ENCODE measurements at places on chromosomes 2 and 18.

DNA sequence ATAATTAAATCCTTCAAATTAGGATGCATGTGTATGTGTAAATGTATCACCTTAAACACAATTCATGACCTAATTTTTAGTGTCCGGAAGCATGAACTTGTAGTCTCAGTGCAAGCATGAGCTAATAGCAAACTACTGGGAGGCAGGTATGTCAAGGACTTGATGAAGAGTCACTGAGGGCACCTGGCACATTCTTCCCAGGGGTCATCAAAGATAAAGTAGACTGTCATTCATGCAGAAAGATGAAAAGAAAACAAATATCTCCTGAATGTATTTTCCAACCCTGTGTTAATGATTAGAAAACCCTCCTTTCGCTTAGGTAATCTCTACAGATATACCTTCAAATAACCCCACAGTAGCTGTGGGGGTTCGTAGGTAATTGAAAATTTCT lies 234.9 kb downstream of the SOCS6 start:
- DNase-seq, result no peak

- DNase-seq, result no peak
These were observed 114.1 kb downstream of the NDUFA10 start for GRCh38 chr2:239910851-239911640.

DNA sequence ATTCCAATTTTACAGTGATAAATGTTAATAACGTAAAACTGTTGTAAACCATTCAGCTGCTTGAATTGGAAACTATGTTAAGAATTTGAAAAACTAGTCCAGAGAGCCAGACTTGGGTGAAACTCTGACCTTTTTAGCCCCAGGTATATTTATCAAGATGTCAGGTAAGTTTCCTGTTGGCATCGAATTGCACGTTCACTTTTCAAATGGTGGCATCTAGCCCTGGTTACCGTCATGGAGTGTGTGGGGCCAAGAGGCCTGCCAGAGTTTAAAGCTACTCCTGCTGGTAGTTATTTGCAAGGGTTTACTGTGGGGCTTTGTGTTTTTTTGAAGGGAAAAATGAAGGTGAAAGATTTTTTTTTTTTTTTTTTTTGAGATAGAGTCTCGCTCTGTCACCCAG lies 109.9 kb downstream of the WDSUB1 start:
- DNase-seq, result no peak

DNA sequence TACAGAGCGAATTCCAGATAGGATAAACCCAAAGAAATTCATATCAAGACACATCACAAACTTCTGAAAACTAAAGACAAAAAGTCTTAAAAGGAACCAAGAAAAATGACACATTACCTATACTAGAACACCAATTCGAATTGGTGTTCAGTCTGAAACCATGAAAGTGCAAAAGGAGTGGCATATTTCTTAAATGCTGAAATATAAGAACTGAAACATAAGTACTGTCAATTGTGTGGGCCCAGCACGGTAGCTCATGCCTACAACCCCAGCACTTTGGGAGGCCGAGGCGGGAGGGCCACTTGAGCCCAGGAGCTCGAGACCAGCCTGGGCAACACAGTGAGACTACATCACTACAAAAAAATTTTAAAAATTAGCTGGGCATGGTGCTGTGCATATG lies 43.4 kb downstream of the TMEM131 start:
- DNase-seq, result no peak

- DNase-seq, result no peak
These were observed 27.6 kb downstream of the MRPL33 start for GRCh38 chr2:27798948-27799645.

DNA sequence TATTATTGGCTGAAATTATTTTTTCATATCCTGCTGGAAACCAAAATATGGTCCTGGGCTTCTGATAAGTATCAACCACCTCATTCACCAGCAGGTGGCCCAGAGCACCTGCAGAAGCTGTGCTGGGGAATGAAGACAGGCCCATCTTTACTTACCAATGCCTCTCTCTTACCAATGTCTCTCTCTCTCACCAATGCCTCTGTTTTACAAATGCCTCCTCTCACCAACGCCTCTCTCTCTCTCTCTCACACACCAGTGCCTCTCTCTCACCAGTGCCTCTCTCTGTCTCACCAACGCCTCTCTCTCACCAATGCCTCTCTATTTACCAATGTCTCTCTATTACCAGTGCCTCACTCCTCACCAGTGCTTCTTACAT lies 2.3 kb upstream of the MAL start:
- no peak for DNase-seq

DNA sequence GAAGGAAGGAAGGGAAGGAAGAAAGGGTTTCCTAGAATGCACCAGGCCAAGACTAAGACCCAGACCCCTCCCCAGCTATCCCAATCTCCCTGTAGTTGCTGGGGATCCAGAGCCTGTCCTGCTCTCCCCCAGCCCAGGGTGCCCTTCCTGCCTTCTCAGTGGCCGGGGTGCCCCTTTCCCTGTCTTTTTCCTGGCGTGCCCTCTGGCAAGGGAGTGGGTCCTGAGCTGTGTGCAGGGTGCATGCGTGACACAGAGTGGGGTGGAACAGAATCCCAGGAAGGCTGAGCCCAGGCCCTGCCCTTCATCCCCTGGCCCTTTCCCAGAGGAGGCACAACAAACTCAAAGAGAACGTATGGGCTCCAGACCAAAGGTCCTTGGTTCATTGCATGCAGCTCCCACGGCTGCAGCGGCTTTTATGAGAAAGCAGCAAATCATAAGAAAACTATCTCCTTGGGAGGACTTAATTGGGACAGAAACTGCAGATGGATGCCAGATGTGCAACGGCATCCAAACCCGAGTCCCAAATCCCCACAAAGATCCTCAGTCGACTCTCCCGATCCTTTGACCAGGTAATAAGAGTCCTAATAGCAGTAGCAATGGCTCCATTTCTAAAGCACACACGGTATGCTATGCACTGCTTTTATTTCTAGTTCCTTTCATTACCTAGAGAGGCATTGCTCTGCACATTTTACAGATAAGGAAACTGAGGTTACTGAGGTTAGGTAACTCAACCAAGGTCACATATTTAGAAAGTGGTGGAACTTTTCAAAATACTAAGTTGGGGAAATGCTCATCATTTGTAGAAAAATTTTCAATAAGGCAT lies 12.7 kb upstream of the ARID5A start:
- no peak for DNase-seq

DNA sequence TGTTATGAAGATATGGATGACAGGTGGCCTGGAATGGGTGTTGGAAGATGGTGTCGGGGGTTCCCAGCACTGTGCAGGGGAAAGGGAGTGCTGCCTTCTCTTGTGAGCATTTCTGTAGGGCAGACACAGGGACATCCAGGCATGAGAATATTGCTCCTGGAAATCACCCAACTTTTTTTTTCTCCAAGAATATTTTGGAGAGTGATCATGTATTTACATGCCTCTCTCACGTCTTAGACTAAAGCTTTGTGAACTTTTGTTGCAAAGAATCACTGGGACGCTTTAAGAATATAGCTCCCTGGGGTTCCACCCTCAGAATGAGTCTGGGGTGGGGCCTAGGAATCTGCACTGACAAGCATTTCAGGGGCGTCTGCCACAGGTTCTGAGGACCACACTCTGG lies 68.7 kb downstream of the VWA3B start:
- no peak for DNase-seq

DNA sequence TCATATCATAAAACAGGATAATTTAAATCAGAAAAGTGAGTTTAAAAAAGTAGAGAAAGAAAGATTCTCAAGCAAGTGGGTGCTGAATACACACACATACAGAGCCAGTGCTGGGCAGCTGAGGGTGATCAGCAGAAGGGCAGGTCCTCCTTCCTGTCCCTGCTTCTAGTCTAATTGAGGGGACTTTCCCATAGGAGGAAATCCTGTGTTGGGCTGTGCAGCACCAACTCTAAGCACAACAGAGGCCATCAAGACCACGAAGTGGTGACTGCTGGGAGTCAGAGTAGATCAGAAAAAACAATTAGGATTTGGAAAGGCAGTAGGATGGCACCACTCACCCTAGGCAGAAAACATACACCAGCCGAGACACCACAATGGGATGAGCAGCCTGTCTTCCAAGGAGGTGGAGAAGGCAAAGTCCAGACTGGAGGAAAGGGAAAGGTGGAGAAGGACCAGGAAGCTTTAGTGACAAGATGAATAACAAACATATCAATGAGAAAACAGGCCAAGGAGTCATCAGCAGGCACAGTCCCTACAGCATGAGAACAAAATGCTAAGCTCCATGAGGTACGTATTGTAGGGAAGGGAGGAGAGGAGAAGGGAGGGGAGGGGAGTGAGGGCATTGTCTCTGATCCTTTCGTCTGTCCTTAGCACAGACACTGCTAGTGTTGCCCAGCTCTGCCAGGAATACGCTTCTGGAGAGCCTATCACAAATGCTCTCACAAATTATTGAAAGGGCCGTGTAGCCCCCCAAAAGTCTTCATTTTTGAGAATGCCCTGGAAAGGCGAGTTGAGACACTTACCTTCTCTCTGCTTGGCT lies 16.7 kb upstream of the MSGN1 start:
- no peak for DNase-seq

- no peak for DNase-seq
These were observed 1.8 kb downstream of the IL18RAP start for GRCh38 chr2:102424754-102425153.

DNA sequence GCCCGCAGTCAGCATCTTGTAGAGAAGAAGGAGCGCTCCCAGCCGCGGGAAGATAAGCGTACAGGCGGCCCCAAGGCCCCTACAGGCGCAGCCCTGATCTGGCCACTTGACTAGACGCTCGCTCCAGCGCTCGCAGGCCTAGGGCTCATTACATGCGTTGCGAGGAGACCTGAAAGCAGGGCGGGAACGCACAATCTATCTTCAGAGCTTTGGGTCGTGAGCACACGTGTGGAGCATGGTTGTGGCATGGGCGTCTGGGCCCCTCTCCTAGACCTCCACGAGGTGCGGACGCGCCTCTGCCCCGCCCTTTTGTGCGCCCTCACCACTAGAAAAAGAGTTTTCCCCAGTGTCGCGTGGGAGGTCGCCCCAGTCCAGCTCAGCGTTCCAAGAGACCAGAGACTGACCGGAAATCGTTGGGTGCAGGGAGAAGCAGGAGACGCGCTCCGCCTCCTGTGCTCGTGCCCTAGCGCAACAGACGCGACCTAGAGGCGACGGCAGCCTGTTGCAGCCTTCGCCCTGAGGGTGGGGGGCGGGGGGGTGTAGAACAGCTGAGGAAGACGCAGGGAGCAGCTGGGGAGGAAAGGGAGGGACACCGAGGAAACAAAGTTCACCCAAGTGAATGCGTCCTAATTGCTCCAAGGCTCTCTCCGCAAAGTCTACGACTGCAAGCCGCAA lies 12.6 kb downstream of the NR4A2 start:
- DNase-seq, result no peak

DNA sequence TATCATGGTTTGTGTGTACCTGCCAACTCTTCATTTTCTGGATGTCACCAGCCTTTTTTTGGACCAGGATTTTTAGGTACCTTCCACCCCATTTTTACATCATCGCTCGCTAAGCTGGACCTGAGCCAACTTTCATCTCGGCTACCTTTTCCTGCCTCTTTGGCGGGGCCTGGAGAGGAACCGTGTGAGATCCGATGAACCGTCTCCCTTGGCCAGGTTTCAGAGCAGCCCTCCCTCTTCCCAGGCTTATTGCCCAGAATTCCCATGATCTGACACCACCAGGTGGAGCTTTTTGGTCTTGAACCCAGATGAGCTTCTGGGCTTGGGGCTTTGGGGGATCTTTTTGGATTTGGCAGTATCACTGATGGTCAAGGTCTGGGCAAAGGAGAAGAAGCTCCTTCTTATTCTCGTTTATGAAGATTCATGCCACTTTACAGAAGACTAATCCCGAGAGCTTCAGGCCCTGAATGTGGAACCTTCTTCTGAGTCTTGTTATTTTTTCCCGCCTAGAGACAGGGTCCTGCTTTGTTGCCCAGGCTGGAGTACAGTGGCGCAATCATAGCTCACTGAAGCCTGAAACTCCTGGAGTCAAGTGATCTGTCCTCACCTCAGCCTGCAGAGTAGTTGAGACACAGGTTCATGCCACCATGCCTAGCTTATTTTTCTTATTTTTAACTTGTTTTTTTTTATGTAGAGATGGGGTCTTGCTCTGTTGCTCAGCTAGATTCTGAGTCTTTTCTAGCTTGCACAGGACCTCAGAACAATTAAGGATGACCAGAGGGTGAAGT lies 50.4 kb downstream of the GATA6 start:
- DNase-seq, result no peak

DNA sequence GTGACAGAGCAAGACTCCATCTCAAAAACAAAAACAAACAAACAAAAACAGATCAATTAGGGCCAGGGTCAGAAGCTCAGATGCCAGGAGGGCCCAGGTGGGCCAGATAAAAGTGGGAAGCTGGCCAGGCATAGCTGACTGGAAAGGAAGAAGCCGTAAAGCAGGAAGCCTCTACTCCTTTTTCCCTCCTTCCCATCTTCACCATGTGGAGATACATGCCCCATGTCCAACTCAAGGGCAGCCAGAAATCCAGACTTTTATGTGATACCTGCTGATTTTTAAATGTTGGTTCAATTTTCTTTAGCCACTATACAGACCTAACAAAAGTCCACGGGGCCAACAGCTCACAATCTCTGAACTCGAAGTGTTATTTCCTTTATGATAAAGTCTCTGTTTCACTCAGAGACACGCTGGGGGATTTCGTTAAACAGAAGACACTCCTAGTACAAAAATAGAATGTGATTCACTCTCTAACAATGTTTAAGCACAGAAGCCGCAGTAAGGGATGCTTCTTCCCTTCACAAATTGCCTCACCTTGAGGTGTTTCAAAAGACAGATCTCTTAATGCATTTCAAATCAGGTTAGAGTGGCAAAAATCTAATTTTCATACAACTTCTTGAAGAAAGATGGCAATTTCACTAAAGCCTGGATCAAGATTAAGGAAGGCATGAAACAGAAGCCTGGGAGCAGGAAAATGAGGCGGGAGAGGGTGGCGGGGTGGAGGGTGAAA lies 14.0 kb downstream of the TMEM247 start:
- no peak for DNase-seq

DNA sequence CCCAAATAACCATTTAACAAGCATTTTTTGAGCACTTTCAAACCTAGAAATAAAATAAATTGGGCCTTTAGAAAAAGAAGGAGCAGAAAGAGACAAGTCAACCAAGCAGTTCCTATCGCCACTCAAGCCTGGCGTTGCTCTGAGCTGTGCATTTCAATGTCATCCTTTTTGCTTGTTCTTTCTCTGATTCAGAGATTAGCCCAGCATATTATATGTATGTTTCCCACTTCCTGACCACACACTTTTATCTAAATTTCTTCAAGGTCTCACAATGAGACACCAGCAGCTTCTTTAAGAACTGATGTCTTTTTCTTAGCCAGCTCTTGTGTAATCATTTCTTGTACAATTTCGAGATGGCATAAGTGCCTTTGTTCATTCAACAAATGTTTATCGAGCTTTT lies 344.5 kb upstream of the ID2 start:
- no peak for DNase-seq
